Right cardiac atrium (tissue), 5 donors: ENCODE measurements at places on chromosomes 3 and 15.

DNA sequence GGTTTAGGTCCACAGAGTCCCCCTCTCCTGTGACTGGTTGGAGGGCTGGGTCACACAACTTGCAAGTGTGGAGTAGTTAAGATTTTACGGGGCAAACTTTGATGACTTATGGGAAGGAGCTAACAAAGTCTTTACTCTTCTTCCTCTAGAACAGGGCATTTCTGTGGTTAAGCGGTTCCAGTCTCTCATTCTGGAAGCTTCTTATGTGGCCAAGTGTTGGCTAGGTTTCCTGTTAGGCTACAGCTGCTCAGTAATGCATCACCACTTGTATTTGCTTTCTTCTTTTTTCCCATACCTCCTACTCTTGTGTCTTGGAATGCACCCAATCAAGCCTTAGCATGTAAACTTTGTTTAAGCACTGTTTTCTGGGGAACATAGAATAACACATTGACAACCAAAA, 100.6 kb upstream of the PLAAT1 start:
- no peak for DNase-seq

- DNase-seq = no peak
Measured at GRCh38 chr3:168618827-168619470, 523.2 kb upstream of the GOLIM4 start.

GRCh38 chr3:45560281-45560971, 34.1 kb upstream of the LIMD1 start:
- DNase-seq = peak; percentile 92

DNA sequence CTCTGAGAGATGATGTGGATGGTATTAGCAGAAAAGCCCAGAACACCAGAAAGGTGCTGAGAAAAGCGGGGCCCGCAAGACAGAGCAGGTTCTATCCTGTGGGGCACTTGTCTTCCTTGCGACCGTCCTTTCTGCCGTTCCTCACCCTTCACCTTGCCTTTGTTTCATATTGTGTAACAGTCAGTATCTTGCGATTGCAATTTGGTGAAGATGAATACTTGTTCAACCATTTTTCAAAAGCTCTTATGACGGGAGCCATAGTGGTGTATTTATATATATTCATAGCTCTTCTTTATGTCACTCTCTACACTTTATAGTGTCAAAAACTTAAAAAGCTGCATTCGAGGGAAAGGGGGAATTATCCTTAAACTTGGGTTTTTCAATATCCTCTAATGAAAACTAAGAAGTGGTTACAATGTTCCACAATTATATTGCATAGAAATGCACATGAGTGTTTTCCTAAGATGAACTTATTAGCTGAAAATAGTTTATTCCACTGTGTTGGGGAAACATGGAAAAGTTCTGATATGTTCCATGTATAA, 797 bp downstream of the MAP3K13 start:
- no peak for DNase-seq

- peak; percentile 81 for DNase-seq
Measured at GRCh38 chr3:125437631-125438435, 62.7 kb upstream of the ZNF148 start.

GRCh38 chr3:23760871-23761373, 44.8 kb upstream of the UBE2E1 start:
- no peak for DNase-seq

GRCh38 chr3:41749988-41750387, 211.9 kb downstream of the ULK4 start:
- no peak for DNase-seq

DNA sequence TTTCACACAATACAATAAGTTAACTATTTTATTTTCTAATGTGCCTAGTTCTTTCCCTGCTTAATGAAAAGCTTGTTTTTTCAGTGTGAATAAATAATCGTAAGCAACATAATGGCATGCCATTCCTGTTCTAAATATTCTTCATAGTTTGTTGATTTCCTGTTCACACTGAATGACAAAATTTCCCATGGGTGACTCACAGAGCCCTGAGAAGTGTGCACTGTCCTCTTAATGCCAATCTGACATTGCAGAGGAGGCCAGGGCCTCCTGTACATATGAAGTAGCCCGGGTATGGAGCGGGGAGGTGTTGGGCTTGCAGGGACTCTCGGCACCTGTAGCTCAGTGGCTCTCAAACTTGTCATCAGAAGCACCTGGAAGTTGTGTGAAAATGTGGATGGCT, 24.3 kb downstream of the CCR3 start:
- no peak for DNase-seq

DNA sequence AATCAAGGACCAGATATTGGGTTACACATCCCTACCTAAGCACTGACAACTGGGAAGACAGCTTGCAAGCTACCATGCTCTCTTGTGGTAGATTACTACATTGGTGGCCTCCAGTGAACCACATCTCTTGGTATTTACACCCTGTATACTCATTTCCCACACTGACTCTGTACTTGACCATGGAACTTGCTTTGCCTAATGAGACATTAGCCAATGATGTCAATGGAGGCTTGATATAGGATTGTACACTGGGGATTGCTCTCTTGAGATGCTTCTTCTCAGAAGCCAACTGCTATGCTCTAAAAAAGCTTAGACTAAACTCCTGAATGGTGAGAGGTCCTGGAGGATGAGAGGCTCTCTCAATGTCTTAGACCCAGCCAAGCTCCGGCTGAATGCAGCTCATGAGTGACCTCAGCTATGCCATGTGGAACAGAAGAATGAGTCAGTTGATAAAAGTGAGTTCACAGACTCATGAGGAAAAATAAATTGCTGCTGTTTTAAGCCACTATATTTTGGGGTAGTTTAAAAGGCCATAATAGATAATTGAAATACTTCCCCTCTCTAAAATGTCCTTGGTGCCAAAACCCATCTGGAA, 61.5 kb upstream of the GALNT15 start:
- DNase-seq = no peak

GRCh38 chr3:20380295-20380694, 194.3 kb upstream of the SGO1 start:
- no peak for DNase-seq

DNA sequence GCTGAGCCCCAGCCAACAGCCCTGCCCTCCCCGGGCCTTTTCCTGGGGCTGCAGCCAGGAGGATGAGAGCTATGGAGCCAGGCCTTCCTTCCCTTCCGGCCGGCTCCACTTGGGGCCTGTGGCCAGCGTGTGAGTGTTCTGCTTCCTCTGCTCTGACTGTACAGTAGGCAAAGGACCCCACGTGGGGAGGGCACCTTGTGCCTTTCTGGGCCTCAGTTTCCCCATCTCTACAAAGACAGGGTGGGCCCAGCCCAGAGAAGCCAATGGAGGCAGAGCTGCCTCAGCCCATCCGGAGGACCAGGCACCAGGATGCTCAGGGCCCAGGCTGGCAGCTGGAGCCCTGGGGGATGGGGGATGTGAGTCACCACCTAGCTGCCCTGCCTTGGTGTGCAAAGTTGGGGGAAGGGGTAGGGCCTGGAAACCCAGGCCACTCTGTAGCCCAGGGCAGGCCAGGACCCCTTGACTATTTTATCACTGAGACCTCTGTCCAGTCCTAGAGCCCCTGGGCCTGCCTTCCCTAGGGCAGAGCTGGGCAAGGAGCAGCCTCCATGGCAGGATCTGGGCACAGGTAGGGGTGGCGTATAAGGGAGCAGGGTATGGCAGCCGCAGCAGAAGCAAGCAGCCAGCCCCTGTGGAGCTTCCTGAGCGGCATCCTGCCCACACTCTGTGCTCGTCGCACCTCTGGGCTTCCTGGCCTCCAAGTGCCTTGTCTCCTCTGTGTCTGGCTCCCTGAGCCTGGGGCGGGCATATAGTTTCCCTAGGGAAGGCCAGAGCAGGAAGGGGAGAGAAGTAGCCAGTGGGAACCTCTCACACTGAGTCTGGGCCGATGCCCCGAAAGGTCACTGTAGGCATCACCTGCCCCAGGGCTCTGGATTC, 1.8 kb downstream of the PSTPIP1 start:
- peak; percentile 51 for DNase-seq

GRCh38 chr3:13648060-13649001, 99.4 kb downstream of the FBLN2 start:
- peak; percentile 93 for DNase-seq

DNA sequence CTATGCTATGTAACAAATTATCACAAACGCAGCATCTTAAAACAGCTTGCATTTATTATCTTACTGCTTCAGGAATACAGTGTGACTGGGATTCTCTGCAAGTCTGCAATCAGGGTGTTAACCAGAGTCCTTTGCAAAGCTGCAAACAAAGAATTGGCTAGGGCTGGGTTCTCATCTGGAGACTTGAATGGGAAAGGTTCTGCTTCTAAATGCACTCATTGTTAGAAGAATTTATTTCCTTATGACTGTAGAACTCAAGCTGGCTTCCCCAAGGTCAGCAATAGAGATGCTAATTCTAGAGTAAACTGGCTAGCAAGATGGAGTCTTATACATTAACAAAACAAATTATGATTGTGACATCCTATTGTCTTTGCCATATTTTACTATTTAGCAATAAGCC, 673.7 kb downstream of the DIPK2A start:
- no peak for DNase-seq

GRCh38 chr15:69668963-69669362, 216.3 kb downstream of the RPLP1 start:
- no peak for DNase-seq

DNA sequence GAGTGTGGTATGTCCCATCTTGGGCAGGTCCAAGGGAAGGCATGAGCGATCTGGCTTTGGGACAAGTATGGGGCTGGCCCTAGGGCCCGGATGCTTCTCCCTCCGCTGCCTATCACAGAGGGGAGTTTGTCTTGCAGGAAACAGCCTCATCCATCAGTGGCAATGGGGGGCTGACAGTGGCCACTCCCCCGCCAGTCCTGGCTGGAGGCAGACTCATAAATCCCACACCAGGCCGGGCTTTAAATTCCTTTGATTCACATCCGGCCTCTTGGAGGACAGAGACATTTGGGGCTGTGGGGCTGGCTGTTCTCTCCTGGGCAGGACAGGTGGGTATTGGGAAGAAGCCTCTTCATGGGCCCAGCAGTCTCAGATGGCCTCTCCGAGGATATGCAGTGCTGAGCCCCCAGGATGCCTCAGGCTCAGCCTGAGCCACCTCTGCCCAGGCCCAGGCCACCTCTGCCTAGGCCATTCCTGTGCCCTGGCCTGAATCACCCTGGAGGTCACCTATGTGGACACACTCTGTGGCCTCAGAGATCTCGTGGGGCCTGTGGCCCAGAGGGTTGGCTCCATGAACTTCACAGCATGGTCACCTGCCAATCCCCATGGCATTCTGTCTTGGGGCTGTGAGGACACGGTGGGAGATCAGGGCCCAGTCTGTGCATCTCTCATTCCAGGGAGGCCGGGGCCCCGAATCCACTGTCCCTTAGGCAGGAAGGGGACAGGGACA, 84.2 kb upstream of the GOLGA6L4 start:
- DNase-seq = no peak

DNA sequence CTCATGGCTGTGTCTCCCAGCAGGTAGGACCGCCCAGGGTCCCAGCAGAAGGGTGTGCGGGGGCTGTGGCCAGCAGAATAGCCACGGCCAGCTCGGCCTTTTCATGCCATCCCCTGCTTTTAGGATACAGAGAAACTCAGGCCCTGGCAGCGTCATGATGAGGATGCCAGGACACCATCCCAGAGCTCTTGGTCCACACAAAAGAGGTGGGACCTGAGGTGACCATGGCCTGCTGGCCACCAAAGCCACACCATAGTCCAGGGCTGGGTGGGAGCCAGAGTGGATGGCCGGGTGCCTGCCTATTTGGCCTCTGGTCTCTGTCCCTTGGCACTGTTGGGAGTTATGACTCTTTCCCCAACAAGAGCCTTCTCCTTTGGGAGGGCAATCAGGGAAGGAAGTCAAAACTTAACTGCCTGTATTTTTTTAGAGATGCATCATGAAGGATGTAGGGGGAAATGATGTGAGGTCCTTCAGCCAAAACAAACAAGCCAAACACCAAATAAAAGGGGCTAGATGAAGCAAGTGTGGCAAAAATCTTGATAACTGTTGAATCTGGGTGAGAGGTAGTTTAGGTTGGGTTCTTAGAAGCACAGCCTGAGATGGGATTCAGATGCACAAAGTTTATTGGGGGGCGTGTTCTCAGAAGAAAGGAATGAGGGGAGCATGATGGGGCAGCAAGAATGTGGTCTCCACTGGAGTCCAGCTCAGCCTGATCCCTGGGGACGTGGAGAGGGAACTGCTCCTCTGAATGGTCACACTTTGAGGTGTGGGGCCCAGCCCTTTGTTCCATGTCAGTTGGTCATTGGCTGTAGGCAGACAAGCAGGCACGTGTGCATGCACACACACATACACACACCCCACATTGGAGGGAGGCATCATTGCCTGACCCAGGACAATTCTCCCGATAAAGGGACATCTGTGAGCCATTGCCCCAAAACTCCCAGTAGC, 33.2 kb downstream of the SMAD6 start:
- peak; percentile 47 for DNase-seq

- no peak for DNase-seq
Measured at GRCh38 chr15:74775894-74776293, 6.0 kb upstream of the CSK start.

GRCh38 chr3:20325563-20325962, 139.6 kb upstream of the SGO1 start:
- no peak for DNase-seq

- DNase-seq = no peak
Measured at GRCh38 chr15:90884719-90885431, 571 bp downstream of the FES start.

DNA sequence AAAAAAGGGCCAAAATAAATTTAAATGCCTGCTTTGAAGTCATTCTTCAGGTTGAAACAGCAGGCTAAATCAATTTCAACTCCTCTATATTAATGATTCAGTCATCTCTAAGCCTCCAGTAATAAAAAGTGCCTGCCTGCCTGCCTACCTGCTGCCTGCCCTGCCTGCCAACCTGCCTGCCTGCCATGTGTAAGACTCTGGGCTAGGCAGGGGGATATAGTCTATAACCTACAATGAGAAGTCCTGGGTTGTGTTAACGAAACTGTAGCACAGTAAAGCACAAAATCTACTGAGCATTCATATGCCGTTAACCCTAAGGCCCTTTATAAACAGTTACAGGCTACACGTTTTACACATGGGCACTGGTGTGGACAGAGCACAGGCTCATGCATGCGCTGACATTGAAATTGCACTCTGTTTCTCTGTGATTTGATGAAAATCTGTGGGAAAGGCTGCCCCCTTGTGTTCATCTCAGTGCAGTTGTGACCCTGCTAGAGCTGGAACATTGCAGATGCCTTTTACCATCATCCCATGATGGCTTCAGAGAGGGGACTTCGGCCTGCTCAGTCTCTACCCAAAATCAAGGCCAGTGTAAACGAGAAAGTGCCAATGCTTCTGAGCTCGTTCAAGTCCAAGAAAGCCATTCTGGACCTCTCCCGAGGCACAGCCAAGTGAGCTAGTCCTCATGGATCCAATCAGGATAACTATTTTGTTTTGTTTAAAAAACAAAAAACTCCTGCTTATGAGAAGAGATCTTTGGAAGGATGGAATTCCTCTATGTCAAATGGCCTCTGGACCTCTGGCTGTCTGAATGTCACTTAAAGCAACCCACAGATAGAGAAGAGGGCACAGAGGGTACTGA, 64.6 kb downstream of the EFL1 start:
- peak; percentile 80 for DNase-seq

DNA sequence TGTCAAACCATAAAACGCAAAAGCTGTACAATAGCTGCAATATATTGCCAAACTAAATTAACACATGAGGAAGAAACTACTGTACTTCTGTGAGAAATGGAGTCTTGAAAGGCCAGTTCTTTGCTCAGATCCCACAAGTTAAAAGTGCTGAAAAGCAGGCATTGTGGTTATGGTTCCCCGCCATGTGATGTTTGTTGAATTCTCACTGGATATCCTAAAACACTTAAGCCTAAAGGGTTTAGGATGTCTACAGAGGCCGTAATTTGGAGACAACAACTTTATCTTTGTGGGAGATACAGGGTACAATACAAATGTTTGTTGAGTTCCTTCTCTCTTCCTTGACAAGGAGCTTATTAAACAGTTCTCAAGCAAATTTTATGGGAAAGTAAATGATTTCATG, 53.2 kb downstream of the TMEM212 start:
- no peak for DNase-seq
